ENCODE measurements at places on chromosomes 6 and 20.

GRCh38 chr20:22986601-22987000 lies 48.5 kb upstream of the SSTR4 start:
- no peak for DNase-seq

DNA sequence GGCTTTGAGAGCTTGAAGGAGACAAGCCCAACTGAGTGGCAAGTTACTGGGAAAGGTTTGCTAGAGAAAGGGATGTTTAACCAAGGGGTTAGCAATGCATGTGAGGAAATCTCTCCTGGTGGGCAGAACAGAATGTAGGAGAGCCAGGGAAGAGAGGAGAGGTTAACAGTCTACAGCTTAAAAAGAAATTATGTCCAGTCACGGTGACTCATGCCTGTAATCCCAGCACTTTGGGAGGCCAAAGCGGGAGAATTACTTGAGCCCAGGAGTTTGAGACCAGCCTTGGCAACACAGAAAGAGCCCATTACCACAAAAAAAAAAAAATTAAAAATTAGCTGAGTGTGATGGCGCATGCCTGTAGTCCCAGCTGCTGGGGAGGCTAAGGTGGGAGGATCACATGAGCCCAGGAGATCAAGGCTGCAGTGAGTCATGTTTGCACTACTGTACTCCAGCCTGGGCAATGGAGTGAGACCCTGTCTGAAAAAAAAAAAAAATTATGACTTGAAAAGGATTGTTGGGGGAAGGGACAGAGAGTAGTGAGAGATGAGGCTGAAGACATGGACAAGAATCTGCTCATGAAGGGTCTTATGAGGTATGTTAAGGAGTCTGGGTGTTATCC lies 264.9 kb downstream of the TBC1D7 start:
- no peak for DNase-seq

- DNase-seq = no peak
Observed at GRCh38 chr20:1267161-1267560, 1.1 kb downstream of the SNPH start.

DNA sequence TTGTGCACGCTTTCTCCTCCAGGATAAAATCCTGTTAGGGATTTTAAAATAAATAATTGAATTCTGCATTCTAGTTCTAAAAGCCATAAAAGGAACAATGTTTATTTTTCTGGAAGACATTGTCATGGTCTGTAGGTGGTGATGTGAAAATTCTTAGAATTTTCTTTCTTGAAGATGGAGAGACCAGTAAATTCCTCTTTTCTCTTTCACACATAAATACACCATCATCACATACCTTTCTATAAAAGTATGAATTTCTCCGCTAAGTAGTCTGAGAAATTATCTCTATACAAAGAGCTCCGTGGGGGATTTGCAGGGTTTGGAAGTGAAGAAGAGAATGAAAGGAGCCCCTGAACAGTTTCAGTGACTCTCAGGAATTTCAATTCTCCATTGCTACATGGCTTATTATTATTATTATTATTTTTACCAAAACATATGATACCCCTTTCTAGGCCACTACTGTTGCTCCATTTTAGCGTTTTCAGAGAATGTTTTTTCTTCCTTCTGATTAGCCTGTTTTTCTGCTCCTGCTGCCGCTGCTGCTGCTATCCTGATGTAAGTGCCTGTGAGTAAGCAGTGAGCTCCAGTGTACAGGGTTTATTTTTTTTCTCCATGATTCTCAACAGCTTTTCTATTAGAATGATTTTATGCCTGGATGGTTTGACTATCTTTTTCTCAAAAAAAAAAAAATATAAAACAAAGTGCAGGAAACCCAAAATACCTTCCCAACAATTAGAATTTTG lies 145.8 kb downstream of the SAMD5 start:
- DNase-seq = no peak

DNA sequence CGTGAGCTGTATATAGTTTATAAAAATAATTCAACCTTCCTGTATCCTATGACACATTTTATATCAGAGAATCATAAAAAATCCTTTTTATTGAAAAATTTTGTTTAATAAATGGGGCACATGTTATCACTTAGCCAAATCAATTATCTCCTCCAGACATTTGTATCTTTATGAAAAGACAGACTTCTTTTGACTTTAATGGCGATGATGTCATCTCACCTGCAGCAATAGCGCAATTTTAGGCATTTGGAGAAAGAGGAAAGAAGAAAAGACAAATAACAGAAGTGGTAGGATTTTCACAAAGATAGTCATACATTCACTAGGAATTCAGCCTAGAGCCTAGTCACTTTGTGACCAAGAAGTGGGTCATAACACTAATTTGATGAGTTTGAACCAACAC lies 444.5 kb downstream of the PREX1 start:
- no peak for DNase-seq

DNA sequence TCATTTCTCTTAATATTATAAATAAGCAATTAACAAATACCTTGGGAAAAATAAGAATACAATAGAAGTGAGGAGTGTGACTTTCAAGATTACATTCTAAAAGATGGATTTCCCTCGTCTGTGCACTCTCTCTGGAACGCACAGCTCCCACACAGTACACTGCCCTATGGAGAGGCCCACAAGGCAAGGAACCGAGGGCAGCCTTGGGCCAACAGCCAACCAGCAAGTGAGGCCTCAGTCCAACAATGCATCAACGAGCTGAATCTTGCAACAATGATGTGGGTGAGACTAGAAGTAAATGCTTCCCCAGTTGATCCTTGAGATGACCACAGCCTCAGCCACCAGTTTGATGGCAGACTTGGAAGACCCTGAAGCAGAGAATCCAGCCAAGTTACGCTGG lies 34.5 kb upstream of the AVP start:
- no peak for DNase-seq

DNA sequence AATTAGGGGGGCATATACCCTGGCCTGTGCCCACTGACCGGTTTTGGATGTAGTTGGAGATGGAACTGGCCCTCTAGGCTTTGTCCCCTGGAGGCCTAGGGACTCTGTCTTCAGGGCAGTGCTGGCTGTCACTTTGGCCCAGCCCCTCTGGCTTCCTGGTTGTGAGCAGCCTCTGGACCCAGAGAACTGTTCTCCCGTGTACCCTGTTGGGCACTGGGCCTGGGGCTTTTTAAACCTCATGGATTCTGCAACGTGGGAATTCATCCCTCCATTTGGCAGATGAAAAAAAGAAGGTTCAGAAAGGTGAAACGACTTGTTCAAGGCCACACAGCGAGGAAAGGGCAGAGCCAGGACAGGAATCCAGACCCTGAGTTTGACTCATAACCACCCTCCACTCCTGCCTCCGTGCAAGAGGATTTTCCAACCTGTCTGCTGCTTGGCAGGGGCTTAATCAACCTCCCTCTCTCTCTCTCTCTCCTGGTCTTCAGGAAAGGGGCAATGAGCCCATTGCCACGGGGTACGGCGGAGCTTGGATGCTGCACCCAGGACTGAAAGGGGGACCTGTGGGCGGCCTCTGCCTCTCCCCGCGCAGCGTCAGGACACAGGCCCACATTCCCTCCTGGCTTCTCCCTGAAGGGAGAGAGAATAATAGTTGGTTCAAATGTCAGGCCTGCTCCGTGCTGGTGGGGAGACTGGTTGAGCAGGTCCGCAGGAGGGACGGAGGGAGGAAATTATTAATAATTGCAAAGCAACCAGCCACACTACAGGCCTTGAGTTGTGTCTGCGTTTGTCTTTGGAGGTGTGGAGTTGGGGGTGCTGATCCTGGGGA lies 56.0 kb downstream of the CEBPB start:
- DNase-seq = no peak

DNA sequence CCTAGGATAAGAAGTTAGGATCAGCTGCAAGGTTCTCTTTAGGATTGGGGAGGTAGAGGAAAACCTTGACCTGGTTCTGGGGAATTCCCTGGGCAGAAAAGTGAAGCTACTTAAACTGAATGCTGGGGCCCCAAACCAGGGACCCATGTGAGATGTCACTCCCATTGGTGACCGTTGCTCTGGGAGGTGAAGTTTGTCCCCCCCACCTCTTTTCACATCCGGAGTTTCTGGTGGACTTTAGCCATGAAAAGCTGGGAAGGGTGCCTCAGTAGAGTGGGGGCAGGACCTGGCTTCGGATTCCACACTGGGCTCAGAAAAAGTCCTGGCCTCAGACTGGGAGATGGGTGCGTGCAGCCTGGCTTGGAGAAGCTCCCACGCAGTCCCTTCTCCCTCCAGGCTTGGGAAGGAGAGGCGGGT lies 13.2 kb downstream of the TJAP1 start:
- no peak for DNase-seq

DNA sequence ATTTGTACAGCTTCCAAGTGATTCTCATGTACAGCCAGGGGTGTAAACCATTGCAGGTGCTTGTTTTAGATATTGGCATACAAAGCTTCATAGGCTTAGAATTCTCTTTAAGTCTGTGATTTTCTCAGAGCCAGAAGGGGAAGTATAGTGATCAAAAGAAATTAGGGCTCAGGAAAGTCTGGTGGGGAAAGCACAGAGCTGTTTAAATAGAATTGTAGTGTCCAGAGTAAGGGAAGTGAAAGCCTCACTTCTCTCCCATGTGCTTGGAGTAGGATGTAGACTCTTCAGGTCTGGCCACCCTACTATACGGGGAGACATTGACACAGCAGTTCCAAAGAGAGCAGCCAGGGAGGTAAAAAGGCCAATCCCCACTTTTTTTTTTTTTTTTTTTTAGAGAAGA lies 10.4 kb downstream of the GCNT2 start:
- DNase-seq = no peak

- no peak for DNase-seq
Observed at GRCh38 chr20:55740076-55740475, 265.2 kb downstream of the CBLN4 start.

- no peak for DNase-seq
Observed at GRCh38 chr6:156957931-156958547, 180.9 kb downstream of the ARID1B start.

GRCh38 chr6:6810727-6811126 lies 222.2 kb downstream of the LY86 start:
- no peak for DNase-seq

- DNase-seq = no peak
Observed at GRCh38 chr6:37731888-37732287, 34.2 kb upstream of the MDGA1 start.

GRCh38 chr6:114061741-114062140 lies 90.8 kb upstream of the HDAC2 start:
- DNase-seq = no peak

- no peak for DNase-seq
Observed at GRCh38 chr20:51373713-51374455, 168.6 kb downstream of the NFATC2 start.

- DNase-seq = no peak
Observed at GRCh38 chr6:11363881-11364576, 131.6 kb upstream of the NEDD9 start.

- DNase-seq = no peak
Observed at GRCh38 chr6:44674226-44675155, 287.0 kb downstream of the CDC5L start.

GRCh38 chr6:104477569-104477968 lies 382.1 kb downstream of the HACE1 start:
- DNase-seq = no peak

GRCh38 chr6:157929076-157929475 lies 52.6 kb upstream of the SYNJ2 start:
- no peak for DNase-seq

GRCh38 chr6:169169941-169170582 lies 83.6 kb downstream of the THBS2 start:
- no peak for DNase-seq

GRCh38 chr20:3165473-3166337 lies 6.0 kb upstream of the FASTKD5 start:
- no peak for DNase-seq

GRCh38 chr6:127518710-127519468 lies at the start of gene MTCL3:
TSS of gene MTCL3 (minus strand) at chr6:127519335.
- no peak for DNase-seq

DNA sequence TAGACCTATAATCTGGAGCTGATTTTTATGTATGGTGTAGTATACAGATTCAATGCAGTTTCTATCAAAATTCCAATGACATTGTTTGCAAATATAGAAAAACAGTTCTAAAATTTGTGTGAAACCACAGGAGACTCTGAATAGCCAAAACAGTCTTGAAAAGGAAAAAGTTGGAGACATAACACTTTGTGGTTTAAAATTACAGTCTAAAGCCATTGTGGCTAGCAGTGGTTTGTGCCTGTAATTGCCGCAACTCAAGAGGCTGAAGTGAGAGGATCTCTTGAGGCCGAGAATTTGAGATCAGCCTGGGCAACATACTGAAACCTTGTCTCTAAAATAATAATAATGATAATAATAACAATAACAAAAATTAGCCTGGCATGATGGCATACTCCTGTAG lies 213.7 kb downstream of the CDKAL1 start:
- DNase-seq = no peak

DNA sequence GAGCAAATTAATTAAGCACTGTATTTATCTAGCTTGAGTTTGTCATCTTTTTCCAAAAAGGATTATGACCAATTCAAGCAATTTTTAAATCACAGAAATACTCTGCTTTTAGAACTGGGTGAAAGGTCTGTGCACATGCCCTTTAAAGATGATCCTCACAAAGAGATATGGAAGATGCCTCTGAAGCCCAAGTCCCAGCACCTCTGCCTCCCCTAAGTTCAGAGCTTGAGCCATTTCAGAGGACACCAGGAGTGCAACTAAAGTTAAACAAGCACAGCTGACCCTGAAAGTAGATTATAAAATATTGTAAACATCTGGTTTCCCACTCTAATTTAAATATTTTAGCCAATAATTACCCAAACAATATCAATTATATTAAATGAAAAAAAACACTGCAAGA lies 139.5 kb upstream of the BEND6 start:
- DNase-seq = no peak

GRCh38 chr6:165404296-165404695 lies 94.9 kb upstream of the C6orf118 start:
- no peak for DNase-seq

DNA sequence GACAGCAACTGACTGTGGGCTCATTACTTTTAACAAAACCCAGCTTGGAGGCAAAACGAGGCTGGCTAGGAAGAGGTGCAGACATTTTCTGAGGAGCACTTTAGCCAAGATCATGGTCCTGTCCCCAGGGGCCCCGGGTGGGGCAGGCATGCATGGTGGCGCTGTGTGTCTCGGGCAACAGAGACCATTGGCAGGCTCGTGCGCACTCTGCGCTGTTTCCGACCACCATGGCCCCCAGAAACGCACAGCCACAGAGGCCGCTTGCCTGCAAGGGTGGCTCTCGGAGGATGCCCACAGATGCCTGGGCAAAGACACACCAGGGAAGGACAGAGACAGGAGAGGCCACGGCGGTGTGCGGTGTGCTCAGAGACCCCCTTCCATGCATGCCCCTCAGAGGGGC lies 6.7 kb downstream of the BHLHE23 start:
- DNase-seq = no peak

GRCh38 chr20:48139262-48140041 lies 354.2 kb upstream of the SULF2 start:
- no peak for DNase-seq
